ENCODE measurements at places on chromosomes 5 and 9. TPM values are rescaled to one million over a fixed set of nuclear protein-coding genes. Genes with fewer than 3 reads are reported as not detected.

HTR1A gene
- not detected for total RNA-seq

DIRAS2 gene
- total RNA-seq = 1.2 TPM

ADAMTSL1 gene
- total RNA-seq = 63.0 TPM

GRCh38 chr5:2131196-2131595 lies 248.5 kb upstream of the IRX4 start:
- H3K4me3 ChIP-seq = no peak overlapping the region
- H3K4me1 ChIP-seq = peaks cover 12% of the 10 kb centered on the region
- H3K36me3 ChIP-seq = no peaks in the 10 kb centered on the region
- no peak for DNase-seq
- H3K27me3 ChIP-seq = no peaks in the 10 kb centered on the region

DNA sequence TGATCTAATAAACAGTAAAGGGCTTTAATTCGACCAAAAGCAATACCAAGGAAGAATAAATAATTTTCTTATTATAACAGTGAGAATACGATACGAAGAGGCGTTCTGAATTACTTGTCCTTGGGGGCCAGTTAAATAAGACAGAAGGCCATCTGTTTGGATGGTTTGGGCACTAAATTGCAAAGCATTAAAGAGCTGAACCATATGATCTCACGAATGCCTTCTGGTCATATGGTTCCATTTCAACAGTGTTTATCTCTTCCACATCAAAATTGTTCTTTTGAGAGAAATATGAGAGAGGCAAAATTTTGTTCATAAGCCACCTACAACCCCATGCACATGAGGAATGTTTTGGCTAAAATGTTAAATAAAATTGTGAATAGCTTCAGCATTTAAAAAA lies 605.4 kb downstream of the PTPRD start:
- no peaks in the 10 kb centered on the region for H3K4me1 ChIP-seq
- no peaks in the 10 kb centered on the region for H3K36me3 ChIP-seq
- no peak overlapping the region for H3K4me3 ChIP-seq
- H3K27ac ChIP-seq = no peak overlapping the region
- peaks cover 17% of the 10 kb centered on the region for H3K27me3 ChIP-seq
- no peak for DNase-seq

DNA sequence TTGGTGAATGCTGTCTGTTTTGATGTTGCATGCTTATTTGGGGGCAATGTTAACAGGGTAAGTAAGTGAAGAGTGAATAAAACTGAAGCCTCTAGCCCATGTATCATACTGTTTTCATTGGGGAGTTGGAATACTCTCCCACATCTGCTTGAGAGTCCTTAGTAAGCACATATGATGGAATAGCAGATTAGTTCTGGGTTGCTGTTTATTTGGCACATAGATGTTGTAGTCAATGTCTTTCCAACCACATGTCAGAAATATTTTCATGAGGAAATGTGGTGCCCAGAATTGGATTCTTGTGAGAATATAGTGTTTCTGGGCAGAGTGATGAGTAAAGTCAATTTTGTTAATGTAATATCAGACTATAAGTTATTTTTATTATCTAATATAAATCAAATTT lies 611.7 kb upstream of the FTMT start:
- no peaks in the 10 kb centered on the region for H3K27me3 ChIP-seq
- H3K36me3 ChIP-seq = no peaks in the 10 kb centered on the region
- H3K27ac ChIP-seq = no peak overlapping the region
- H3K4me1 ChIP-seq = no peaks in the 10 kb centered on the region
- no peak overlapping the region for H3K4me3 ChIP-seq

DNA sequence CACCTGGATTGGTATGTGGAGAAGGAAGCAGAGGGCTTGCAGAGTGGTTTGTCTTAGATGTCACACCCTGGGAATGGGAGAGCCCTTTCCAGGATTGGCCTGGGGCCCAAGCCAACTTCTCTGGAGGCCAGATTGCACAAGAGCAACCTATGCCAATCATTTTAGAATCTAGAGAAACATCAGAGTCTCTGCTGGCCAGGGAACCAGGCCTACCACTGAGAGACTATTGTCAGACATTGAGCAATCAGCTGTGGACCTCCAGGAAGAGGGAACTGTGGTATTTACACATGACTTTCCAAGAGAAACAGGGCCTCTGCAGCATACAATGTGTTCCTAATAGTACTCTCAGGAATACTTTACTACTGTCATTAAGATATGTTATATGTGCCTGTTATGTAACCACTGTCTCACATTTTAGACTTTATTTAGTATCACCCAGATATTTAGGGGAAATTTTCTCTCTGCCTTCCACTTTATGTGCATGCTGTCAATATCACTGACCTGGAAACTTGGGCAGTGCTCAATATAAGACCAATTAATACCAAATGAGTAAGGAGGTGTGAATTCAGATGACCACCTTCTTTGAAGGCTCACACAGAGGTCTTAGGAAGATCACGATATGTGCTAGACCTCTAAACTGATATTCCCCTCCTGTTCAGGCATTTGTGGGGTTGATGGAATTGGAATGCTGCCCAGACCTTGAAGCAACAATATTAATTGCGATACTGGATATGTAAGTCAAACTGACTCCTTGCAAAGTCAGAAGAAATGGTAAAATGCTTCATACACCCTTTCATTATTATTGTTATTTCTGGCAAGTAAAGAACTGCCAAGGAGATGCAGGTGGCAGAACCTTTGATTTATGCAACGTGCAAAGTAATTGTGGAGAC lies 20.5 kb upstream of the CCL28 start:
- DNase-seq = peak; percentile 95
- H3K4me3 ChIP-seq = no peak overlapping the region
- H3K4me1 ChIP-seq = no peaks in the 10 kb centered on the region
- no peaks in the 10 kb centered on the region for H3K36me3 ChIP-seq
- H3K27me3 ChIP-seq = no peaks in the 10 kb centered on the region
- H3K27ac ChIP-seq = no peak overlapping the region

DNA sequence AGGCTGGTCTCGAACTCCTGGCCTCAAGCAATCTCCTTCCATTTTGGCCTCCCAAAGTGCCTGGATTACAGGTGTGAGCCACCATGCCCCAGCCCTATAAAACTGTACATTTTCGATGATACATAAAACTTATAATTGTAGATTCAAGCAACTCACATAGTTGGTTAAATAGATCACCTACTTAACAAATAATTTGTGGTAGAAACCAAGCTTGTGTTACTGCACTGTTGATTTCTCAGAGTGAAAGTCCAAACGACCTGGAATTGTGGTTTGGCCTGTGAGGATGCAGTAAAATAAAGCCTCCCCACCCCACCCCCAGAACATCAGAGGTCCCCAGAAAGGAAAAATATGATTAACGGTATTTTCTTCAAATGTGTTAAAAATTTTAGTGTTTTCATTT lies 92.7 kb downstream of the TRIO start:
- no peaks in the 10 kb centered on the region for H3K27me3 ChIP-seq
- no peak overlapping the region for H3K27ac ChIP-seq
- no peaks in the 10 kb centered on the region for H3K36me3 ChIP-seq
- no peak for DNase-seq
- H3K4me3 ChIP-seq = no peak overlapping the region
- H3K4me1 ChIP-seq = peaks cover 6% of the 10 kb centered on the region

DNA sequence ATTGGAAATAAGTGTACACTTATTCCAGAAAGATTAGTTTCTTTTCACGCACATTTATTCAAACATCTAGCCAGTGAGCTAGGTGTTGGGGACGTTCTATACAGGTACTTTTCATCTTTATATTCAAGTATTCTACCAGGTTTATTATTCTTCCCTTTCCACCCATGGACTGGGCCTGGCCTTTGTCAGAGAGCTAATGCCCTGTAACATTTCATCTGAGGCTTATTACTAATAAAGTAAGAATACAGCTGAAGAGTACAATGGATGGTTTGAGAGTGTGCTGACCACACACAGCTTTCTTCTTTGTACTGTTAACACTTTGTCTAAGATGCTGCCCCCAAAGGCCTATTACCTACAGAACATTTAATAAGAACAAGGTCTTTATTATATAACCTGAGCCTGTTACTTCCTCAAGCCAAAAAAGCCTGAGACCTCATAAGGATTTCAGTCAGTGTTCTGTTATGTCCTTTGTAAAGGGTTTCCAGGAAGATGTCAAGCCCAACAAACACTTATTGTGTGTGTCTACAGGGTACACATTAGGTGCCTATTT lies 93.5 kb downstream of the ZNF608 start:
- DNase-seq = no peak
- H3K27me3 ChIP-seq = no peaks in the 10 kb centered on the region

DNA sequence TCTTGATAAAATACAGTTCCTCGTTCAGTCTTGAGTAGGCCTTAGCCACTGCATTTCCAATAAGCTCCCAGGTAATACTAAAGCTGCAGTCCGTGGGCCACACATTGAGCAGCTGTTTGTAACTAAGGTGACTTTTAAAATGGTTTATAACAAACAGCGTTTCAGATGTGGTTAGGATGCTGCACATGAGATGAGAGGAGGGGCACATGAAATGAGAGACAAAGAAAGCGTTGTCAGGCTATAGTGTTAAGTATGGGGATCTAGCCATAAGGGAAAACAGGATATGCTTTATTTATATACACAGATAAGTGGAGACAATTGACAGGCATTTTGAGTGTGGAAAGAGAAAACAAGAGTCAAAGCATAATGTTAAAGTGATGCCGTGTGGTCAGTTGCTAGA lies 89.9 kb downstream of the PAM start:
- H3K36me3 ChIP-seq = no peaks in the 10 kb centered on the region
- H3K4me1 ChIP-seq = no peaks in the 10 kb centered on the region
- no peak for DNase-seq
- H3K27ac ChIP-seq = no peak overlapping the region
- H3K4me3 ChIP-seq = no peak overlapping the region

Data from cardiac muscle cell (in vitro differentiated cells and primary cell).